Skeletal muscle tissue (tissue), 5 donors: ENCODE measurements at places on chromosomes 12 and 14. TPM values are rescaled to one million over a fixed set of nuclear protein-coding genes. Genes with fewer than 3 reads are reported as not detected.

MUCL1 gene
- total RNA-seq = not detected

CCDC175 gene
- total RNA-seq = not detected

RERGL gene
- total RNA-seq = 1.0 TPM

PPFIBP1 gene
- 49.1 TPM for total RNA-seq

PLXNC1 gene
- 17.2 TPM for total RNA-seq

FAIM2 gene
- total RNA-seq = 1.6 TPM

INSM2 gene
- not detected for total RNA-seq

ZNF268 gene
- total RNA-seq = 15.7 TPM

SLC8B1 gene
- 8.4 TPM for total RNA-seq

TTLL5 gene
- 13.6 TPM for total RNA-seq

TULP3 gene
- 23.5 TPM for total RNA-seq

LRTM2 gene
- not detected for total RNA-seq

RAB15 gene
- total RNA-seq = 8.4 TPM

GALNT8 gene
- total RNA-seq = 5.2 TPM

NAA30 gene
- total RNA-seq = 25.1 TPM
